ENCODE measurements at places on chromosomes 3 and 15.
A peak's percentile ranks its signal among the peaks of the same experiment; 100 is the strongest.

DNA sequence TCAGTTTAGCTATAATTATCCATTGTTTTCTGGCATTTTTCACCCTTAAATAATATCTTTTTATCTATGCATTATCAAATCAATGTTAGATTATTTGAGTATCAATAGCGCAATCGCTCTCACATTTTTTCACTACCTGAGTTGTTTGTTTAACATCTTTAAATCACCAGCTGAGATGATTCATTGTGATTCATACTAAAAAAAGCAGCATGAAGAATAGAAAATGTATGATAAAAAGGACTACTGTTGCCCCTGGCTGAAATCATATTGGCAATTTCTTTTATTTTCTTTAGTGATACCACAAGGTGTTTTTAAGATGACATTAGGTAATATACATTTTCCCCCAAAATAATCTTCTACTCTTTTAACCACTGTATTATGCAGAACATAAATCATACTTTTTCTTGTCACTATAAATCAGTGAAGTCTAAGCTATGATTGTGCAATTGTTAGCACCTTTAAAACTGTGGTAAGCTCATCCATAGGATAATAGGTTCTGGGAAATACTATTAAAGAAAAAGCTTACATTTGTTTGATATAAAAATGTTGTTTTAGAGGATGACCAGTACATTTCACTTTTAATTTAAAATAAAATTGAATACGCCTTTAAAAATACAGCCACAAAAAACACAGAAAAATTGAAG is 889.1 kb downstream of the NAALADL2 start:
- DNase-seq, result no peak

- peak; percentile 79 for DNase-seq
These were observed 39.9 kb upstream of the MB21D2 start for GRCh38 chr3:192957441-192958021.

DNA sequence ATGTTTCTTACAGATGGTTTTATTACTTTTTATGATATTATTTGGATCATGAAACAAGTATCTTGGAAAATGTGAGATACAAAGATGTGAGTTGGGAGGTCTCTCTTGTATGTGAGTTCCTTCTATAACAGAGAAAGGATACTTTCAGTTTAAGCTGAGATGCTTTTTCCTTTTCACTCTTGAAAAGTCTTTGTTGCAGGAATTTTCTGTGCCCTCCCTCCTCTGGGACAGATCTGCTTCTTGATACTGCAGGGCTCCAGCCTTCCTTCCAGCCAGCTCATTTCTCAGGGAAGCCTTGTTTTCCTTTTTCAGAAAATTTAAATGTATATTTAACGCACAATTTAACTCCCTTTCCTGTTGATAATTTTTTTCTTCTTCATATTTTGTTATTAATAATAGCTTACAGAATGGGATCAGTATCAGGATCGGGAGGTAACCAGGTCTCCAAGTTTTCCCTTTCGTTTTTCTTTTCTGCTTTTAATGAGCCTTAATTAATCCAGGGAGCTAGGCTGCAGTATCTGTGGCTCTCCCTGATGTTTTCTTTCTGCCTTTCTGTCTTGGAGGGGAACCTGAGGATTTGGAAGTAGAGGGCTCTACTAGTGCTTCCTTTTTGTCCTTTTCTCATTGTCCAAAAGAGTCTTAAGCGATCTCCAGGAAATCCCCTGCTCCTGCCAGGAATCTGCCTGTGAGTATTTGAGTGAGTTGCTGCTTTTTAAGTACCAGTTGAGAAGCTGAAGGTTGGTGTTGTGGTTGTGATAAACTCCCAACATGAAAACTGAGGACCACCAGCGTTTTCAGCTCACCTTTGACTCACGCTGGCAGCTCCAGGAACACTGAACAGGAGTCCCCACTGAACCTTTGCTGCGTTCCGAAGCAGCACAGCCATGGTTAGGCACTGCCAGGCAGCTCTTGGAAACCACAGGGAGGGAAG is 105.7 kb downstream of the IGF1R start:
- DNase-seq, result no peak

DNA sequence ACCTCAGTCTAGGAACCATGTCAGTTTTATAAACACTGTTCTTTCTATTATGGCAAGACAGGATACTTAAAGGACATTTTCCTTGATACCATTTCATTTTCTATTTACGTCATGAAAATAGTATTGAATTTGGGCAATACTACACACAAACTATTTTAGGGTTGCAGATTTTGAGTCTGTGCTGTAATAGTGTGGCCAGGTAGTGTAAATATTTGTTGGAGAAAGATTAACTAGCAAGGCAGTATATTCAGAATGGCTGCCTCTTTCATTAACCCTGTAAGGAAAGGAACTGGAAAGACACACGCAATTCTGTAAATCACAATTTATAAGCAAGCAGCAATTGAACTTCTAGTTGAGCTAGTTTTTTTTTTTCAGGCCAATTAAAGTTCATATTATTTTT is 2.0 kb downstream of the CTXND1 start:
- no peak for DNase-seq

DNA sequence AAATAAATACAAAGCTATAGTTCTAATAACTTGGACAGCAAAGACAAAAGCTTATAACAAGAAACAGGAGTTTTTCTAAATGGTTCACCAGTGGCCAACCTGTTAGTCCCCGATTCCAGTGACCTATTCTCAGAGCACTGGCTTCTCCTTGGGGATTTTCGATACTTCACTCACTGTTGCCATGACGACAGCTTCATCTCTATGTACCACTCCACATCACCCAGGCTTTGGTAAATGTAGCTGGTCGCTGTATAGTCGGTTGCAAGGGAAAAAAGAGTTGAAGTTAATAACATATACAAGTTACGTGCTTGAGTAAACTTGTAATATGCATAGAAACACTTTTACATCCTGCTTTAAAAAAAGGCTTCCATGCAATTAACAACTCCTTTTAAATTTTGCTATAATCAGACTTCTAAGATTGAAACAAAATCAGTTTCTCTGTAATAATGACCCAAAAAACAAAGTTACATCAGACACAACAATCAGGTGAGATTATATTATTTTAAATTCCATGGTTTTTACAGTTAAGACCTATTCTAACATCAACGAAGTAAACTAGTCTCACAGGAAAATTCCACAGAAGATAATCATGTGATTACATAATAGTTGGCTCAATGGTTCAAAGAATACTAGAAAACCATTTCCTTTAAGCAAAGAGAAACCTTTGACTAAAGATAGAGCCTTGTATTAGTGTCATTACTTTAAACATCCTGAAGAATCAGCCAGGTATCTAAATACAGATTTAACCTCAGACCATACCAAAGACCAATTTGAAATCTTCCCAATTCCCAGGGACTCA is 2.9 kb downstream of the CCNL1 start:
- no peak for DNase-seq

DNA sequence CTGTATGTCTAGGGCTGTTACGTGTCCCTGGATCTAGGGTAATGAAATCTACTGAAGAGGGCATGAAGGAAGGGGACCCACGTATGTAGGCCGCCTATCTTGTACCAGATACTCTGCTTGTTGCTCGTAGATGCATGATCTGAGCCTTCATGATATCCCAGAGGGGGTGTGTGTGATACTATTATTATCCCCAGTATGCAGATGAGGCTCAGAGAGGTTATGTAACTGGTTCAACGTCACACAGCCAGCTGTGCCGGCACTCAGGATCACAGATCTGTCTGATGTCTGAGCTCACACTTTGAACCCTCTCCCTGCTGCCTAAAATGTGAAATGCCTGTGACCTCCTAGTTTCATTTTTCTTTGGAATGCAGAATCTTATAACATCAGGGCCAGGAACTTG is 36.2 kb upstream of the SEC13 start:
- no peak for DNase-seq

- no peak for DNase-seq
These were observed 162.2 kb downstream of the VGLL4 start for GRCh38 chr3:11481556-11481955.

DNA sequence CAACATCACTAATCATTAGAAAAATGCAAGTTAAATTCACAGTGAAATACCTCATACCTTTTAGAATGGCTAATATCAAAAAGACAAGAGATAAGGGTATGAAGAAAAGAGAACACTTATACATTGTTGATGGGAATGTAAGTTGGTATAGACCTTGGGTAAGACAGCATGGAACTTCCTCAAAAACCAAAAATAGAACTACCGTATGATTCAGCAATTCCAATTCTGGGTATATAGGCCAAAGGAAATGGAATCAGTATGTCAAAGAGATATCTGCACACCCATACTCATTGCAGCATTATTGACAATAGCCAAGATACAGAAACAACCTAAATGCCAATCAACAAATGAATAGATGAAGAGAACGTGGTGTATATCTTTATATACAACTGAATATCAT is 166.8 kb upstream of the LRRN1 start:
- DNase-seq, result no peak

GRCh38 chr15:47475336-47475735 is 242.0 kb upstream of the SEMA6D start:
- DNase-seq, result no peak

GRCh38 chr3:184911570-184911969 is 99.6 kb downstream of the VPS8 start:
- DNase-seq, result no peak

DNA sequence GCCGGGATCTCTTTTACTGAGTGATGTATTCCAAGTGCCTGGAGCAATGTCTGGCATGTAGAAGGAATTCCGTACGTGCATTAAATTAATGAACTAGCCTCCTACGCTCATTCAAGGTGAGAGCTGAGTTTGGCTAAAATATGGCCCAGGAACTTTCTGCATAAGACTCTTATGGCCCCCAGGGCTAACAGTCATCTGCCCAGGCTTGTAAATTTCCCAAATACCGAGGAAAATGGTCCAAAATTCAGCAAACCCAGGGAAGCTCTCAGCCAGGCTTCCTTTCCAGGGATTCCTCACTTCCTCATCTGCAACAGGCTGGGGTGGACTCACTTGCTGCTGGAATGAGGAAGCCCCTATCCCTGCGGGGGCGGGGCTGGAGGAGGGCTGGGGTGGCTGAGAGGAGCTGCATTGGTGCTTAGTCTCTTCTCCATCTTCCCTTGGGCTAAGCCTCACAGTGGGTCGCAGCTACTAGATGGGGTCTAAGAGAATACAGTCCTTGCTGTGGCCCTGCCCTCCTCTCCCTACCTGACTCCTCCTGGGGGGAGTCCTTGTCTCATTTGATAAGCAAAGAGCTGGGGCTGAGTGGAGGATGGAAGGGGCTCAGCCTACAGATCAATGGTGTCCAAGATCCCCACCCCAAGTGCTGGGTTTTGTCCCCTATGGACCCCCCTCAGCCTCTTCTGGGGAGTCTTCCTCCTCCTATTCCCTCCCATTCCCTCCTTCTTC is 28.5 kb upstream of the APOD start:
- DNase-seq, result peak; percentile 68

DNA sequence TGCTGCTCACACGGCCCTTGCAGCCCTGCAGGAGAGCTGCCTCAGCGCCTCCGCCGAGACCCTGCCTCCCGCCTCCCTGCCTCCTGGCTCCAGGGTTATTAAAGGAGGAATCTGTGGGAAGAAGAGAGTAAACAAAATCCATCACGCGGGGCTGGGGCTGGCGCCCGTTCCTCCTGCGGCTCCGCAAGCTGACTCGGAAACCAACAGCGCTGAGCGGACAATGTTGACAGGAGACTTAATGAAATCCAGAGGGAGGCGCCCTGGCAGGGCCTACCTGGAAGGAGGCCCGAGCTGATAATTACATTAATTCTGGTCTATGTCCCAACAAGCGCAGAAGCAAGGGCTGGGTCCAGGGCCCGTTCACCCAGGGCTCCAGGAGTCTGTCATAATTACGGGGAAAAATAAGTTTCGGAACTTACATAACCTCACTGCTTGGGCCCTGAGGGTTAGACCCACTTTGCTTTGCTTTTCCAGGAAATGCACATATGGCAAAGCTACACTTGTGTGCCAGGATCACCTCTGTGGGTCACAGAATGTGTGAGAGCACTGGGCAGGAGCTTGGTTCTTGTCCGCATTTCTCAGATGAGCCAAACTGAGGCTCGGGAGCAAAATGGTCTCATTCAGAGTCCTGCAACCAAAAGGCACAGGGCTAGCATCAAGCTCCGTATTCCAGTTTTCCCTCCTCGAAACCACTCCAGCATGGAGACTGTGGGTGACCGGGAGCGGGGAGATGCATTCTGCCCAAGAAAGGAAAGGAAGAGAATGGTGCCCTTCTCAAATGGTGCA is 43.8 kb upstream of the SLC6A6 start:
- no peak for DNase-seq

- no peak for DNase-seq
These were observed 33.3 kb upstream of the MRPS22 start for GRCh38 chr3:139310474-139310933.

GRCh38 chr3:54853573-54854404 is 74.1 kb downstream of the LRTM1 start:
- no peak for DNase-seq

DNA sequence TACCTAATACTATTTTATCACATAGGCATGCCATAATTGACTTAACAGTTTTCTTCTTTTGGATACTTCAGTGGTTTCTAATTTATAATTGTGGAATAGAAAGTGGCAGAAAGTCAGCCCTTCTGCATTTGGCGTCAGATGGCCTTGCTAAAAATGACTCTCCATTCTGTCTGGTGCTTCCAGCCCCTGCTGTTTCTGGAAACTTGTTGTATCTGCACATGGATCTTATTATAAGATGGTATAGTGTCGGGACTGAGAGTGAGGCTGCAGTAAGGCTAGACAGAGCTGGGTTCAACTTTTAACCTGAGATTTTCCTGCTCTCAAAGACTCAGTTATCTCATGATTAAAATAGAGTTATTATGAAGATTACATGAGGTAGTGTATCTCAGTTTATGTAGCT is 74.8 kb upstream of the WDR72 start:
- DNase-seq, result no peak

- no peak for DNase-seq
These were observed 37.6 kb upstream of the WDR49 start for GRCh38 chr3:167691366-167691765.

DNA sequence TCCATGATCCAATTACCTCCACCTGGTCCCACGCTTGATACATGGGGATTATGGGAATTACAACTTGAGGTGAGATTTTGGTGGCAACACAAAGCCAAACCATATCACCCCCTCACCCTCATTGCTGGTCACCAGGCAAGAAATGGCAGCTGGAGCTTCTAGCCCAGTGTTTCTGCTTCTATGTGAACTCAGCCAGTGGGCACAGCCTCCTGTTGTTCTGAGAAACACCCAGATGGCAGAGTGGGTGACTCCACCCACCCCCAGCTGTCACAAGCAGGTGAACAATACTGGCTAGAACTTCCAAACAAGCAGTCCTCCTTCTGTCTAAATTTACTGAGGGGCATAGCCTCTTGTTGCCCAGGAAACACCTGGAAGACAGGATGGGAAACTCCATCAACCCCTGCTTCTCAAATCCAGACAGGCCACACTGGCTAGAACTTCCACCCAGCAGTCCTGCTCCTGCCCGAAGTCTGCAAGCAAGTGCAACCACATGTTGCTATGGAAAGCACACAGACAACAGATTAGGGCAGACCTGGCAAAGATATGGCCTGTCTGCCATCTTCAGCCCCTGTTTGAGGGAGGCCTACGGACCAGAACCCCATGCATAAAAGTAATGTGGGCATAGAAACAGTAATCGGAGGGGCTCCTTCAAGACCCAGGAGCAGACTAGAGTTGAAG is 114.1 kb downstream of the DTWD1 start:
- DNase-seq, result no peak

Data from coronary artery (tissue), 2 donors.